ENCODE measurements at places on chromosomes 5 and 9. TPM values are rescaled to one million over a fixed set of nuclear protein-coding genes. Genes with fewer than 3 reads are reported as not detected.

DNA sequence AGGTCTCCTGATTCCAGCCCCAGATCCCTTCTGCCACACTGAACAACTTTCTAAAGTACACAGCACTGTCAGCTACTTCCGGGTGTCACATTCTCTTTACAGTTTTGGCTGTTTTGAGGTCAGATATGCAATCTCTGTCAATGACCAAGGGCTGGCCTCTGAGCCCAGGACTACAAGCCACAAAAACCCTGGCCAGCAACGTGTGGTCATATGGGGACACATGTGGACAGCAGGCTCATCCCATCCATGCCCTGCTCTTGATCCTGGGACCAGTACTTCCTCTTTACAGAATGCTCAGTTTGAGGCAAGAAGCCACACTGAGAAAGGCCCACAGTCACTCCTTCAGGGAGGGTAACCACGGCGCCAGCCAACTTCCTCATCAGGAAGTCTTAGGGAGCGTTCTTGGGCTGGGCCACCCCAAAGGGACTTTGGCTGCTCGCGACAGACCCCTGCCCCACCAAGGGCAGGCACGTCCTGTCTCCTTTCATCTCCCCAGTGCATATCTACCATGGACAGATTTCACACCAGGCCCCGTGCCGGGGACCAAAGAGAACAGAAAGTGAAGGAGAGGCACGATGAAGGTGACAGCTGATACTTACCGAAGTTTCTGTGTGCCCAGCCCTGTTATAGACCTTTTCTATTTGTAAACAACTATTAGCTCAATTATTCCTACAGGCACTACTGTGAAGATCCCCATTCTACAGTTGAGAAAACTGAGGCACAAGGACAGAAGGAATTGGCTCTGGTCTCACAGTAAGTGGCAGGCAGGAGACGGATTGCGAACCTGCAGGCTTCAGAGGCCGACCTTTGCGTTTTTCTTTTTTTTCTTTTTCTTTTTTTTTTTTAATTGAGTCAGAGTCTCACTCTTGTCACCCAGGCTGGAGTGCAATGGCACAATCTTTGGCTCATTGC is 37.3 kb downstream of the STK10 start:
- DNase-seq, result no peak

GRCh38 chr9:93082841-93083411 is 13.1 kb upstream of the CARD19 start:
- peak; percentile 14 for DNase-seq

Gene SELENOP
- total RNA-seq, result 171 TPM

Gene ZNF484
- 7.1 TPM for total RNA-seq

DNA sequence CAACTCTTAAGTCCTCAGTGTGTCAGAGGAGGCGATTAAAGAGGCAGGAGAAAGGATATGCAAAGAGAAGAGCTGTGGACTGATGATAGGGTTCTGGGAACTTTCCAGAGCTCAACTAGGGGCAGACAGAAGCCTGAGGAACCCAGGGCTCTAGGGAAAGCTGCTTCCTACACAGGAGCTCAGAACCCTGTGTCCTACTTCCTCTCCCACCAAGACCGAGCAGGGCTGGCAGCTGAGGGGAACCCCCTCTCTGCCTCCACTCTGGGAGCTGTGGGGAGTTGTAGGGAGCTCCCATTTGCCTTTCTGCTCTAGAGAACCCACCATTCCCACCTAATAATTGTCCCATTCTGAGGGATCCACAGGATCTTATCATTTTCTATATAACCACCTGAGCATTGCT is 674.3 kb downstream of the ACTL7B start:
- no peak for DNase-seq

All from colonic mucosa (tissue), 4 donors.